Activated T-cell treated with anti-CD3 and anti-CD28 coated beads for 24 hours (primary cell): ENCODE measurements at places on chromosomes 1 and 21.

- no peak for DNase-seq
Measured at GRCh38 chr1:66618390-66618789, 84.4 kb downstream of the SGIP1 start.

- no peak for DNase-seq
Measured at GRCh38 chr1:109632671-109633346, 13.2 kb downstream of the AMPD2 start.

DNA sequence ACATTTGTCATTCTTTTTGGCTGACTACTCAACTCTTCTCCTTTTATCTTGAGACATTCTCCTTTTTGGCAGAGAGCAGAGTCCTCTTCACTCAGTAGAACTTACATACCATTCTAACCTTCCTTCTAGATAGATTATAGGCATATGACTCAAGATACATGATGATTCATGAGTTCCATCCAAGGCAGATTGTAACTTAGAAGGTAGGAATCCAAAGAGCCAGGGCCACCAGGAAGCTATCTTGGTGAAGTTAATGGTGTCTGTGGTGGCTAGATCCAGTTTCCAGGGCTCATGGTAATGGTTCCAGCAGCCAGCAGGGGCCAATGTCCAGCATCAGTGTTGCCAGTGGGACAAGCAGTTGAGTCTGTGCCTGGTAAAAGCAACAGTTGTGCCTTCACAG lies 76.1 kb upstream of the KIAA0040 start:
- no peak for DNase-seq

- DNase-seq, result no peak
Measured at GRCh38 chr1:231779081-231779480, 152.5 kb downstream of the DISC1 start.

GRCh38 chr1:223765719-223766340 lies 53.5 kb downstream of the CAPN2 start:
- DNase-seq, result no peak
